ENCODE measurements at places on chromosomes 13 and 19.

- no peak for DNase-seq
Measured at GRCh38 chr19:35034588-35035382, 4.5 kb downstream of the SCN1B start.

GRCh38 chr19:40611096-40611495 lies 9.9 kb downstream of the LTBP4 start:
- DNase-seq, result no peak

DNA sequence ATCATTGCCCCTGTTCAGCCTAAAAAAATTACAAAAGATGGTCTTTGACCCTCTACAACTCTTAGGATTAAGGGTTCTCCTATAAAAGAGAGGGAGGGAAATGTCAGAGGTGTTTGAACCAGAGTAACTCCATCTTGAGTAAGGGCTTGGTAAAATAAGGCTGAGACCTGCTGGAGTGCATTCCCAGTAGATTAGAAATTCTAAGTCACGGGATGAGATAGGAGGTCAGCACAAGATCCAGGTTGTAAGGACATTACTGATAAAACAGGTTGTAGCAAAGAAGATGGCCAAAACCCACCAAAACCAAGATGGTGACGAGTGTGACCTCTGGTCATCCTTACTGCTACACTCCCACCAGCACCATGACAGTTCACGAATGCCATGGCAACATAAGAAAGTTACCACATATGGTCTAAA lies 48.7 kb upstream of the ANKRD10 start:
- no peak for DNase-seq

GRCh38 chr13:40813667-40814454 lies 24.4 kb downstream of the SLC25A15 start:
- no peak for DNase-seq

DNA sequence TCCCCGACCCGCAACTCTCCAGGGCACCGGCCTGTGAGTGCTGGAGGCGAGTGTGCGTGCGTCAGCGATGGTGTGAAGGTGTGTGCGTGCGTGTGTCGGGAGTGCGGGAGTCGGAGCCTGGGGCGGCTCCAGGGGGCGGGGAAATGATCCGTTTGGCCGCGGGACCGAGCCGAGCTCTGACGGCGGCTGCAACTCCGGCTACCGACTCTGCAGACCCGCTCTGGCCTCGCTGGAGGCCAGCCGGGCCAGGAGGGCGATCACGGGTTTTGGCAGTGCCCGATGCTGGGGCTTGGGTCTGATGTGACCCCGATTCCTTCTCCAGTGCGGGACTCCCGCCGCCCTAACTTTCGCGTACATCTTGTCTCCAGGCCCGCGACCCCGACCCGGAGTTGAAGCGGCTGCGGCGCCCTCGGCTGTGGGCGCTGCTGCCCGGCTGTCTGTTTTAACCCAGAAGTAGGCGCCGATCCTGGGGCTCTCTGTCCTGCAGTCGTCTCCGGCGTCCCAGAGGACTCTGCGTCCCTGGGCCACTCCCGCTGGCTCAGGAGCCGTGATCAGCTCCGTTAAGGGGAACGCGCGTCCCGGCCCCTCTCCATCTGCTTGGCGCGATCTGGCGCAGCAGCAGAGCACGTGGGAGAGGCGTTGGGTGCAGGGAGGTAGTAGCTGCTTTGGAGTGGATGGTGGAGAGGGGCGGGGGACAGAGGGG lies 1.2 kb downstream of the CHST8 start:
- no peak for DNase-seq

- DNase-seq, result no peak
Measured at GRCh38 chr13:61123538-61124289, 291.9 kb downstream of the PCDH20 start.

- DNase-seq, result no peak
Measured at GRCh38 chr13:106246242-106246641, 289.2 kb downstream of the EFNB2 start.

GRCh38 chr13:19179916-19180315 lies 1.7 kb downstream of the TUBA3C start:
- no peak for DNase-seq

- no peak for DNase-seq
Measured at GRCh38 chr19:42229301-42229854, 9.3 kb downstream of the ZNF526 start.

GRCh38 chr19:11257846-11258380 lies 4.4 kb downstream of the DOCK6 start:
- DNase-seq, result no peak

GRCh38 chr19:6481541-6482342 lies at the start of gene DENND1C:
TSS of gene DENND1C (minus strand) at chr19:6481787. CDS start at chr19:6481695, 92 bp downstream.
- DNase-seq, result no peak

All from cortex of kidney (tissue), 1 donor.